ENCODE measurements at places on chromosomes 3 and 15.

DNA sequence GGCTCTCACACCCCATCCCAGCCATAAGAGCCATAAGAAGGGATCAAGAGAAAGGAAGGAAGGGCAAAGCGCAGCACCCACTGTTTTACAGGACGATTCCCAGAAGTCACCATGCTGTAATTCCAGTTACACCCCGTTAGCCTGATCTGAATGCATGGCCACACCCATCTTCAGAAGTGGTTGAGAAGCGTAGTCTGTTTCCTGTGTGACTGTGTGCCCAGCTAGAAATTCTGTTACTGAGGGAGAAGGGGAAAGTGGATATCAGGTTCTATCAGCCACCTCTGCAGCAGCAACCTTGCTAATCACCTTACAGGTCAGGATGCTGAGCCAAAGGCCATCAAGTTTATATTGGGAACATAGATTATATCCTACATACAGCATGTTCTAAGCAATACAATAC lies 260.0 kb downstream of the ABHD5 start:
- no peak for DNase-seq

GRCh38 chr15:64232400-64232799 lies 69.6 kb upstream of the PPIB start:
- DNase-seq = peak; percentile 72

GRCh38 chr3:158460926-158461325 lies 110.1 kb upstream of the MLF1 start:
- DNase-seq = no peak

DNA sequence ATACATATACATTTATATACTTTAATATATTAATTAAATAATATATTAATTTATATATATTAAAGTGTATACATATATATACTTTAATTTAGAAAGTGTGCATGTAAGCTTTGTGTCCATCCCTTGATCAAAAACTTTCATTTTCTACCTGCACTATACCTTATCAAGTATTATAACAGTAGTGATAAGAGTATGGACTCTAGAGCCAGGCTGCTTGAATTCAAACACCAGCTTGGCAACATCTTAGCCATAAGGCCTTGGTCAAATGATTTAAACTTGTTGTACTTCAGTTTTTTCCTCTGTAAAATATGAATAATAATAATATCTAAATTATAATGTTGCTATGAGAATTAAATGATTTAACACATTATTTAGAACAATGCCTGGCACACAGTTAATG lies 327.6 kb upstream of the NECTIN3 start:
- DNase-seq = no peak

- DNase-seq = no peak
These were observed 13.8 kb downstream of the MUC13 start for GRCh38 chr3:124920718-124921117.

DNA sequence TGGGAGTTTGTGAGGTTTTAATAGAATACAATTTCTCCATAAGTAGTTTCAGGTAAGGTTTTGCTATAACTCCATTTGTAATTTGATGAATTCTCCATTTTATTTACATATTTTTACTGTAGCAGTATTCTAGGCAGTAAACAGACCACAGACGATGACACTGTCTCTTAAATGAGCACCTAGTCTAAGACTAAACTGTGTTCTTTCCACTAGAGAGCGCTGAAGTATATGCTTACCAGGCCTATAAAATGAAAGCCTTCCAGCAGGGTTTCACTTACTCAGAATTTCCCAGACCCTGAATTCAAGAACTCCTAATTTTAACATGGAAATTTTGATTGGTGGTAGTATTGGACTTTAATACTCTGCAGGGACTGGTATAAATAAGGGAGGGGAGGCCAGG lies 41.6 kb downstream of the POLG start:
- no peak for DNase-seq

GRCh38 chr15:29183071-29183831 lies 86.4 kb downstream of the NSMCE3 start:
- no peak for DNase-seq

GRCh38 chr3:175238801-175239200 lies 379.7 kb downstream of the NAALADL2 start:
- DNase-seq = no peak

DNA sequence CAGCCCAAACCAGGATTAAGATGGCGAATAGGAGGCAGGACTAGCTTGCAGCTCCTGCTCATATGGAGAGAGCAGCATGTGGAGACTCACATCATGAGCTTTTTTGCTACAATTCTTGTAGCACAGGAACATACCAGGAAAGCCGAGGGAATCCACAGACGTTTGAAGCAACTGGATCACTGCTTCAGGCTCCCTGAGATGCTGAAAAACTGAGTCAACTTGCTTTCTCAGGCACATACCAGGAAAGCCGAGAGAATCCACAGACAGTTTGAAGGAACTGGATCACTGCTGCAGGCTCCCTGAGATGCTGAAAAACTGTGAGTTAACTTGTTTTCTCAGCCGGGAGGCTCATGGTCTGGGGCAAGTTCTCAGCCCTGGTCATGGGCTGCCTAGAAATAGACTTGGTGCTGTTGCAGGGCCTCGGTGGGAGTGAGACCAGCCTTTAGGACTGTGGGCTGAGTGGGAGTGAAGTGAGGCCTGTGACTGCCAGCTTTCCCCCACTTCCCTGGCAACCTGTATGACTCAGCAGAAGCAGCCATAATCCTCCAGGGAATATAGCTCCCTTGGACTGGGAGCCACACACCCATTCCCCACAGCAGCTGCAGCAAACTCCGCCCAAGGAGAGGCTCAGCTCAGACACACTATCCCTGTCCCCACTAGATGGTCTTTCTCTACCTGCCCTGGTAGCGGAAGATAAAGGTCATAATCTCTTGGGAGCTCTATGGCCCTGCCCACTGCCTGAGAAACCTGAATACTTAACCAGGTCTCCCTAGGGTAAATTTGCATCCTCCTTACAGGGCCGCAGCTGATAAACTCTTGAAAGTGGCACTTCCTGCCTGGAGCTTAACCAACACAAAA lies 51.9 kb upstream of the PFN2 start:
- no peak for DNase-seq

Data from mesenchymal stem cell (in vitro differentiated cells and primary cell).